Urinary bladder (tissue), 4 donors: ENCODE measurements at places on chromosomes 1 and 21.

DNA sequence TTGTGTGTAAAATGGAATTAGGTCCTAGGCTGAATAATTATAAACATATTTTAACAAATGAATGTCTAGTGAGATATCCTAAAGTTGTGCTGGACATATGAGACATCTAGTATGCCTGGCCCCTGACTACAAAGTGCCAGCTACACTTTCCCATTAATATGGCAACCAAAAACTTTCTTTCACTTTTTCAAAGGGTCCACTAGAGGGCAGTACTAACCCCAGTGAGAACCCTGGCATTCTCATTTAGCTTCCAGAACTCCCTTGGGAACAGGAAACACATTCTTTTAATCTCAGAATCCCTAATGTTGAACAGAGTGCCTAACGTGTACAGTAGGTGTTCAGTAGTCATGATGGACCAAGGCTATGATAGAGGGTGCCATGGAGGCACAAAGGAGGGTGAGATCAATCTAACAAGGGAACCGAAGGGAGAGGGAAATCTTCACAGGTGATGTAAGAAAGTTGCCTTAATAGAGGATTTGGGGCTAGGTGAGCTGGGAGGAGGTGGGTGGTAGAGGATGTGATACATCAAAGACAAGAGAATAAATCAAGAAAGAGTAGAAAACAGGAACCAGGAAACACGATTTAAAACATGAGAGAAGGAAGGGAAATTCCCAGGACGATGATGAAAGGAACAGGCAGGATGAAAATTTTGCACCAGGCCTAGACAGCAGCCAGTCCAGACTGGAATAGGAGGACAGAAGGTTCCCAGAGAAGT lies 41.6 kb downstream of the NSL1 start:
- DNase-seq, result no peak

- DNase-seq, result no peak
These were observed 167.5 kb downstream of the LMX1A start for GRCh38 chr1:165189011-165189410.

DNA sequence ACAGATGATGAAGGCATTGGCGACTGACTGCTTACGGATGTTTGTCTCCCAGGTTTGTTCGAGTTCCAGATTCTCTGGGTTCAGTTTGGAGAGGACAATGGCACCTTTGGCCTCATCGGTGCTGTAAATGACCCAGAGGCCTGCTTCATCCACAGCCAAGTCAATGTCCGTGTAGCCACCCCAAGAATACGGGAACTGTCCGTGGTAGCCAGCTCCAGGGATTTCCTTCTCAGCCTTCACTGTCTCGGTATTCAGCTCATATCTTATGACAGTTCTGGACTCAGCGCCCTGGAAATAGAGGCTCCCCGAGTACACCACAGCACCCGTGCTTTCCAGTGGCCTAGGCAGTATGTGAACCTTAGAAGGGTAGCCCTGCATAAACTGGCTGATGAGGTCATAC lies 14.1 kb downstream of the MYOCOS start:
- DNase-seq, result no peak

DNA sequence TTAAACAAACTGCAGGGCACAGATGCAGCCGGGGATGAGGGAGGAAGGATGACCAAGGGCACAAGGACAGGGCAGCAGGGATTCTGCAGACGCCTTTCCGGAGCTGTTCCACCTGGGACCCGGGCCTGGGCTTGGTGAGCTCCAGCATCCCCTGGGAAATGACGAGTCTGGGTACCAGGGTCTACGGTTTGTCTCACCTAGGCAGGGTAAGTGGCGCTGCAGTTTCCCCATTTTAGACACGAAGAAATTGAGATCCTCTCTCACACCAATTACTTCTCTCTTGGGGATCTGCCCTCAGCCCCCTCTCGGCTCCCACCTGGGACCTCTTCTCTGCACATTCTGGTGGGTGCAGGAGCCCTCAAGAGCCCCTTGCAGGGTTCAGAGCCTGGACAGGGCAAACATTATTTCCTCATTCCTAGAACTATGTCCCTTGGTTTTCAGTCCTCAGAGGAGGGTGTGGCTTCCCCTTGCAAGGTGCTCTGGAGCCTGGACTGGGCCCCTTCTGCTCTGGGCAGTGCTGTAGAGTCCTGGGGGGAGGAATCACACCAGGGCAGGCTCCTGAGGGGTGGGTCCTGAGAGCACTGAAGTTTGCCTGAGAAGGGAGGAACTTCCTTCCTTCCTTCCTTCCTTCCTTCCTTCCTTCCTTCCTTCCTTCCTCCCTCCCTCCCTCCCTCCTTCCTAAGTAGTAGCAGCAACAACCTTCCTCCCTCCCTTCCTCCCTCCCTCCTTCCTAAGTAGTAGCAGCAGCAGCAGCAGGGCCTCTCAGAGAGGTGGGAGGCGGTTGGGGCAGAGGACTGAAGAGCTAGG lies 16.0 kb downstream of the RAP1GAP start:
- no peak for DNase-seq

DNA sequence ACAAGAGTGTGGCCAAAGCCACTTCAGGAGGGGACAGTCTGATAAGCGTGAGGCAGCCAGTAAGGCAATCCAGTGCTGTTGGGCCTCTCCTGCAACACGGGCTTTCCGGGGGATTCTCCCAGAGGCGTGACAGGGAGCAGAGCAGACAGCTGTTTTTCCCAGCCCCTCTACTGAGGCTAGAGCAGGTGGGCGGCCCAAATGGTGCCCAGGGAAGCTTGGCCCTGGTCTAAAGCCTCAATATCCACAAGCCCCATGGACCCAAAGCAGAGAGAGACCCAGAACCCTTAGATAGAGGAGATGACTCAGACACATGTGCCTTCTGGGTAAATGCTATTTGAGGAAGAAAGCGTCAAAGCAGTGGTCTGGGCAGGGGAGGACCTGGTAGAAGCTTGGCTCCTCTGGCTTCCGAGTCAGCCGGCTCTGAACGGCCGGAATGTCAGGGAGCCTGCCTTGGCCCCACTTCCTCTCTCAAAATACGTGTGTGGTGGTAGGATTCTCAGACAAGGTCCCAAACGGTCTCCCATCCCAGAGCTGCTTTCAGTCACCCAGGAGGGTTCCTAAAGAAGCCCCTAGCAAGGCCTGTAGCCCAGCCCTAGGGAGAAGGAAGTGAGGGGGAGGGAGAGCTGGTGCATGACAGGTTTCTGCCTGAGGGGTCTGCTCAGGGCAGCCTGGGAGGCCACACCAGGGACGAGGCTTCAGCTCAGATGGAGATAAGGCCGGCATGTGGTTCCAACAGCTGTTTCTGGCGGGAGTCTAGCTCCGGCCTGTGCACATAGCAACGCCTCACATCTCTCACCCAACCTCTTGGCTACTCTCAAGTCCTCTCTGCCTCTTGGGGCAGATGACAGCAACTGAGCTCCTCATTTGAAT lies 28.8 kb downstream of the PIK3C2B start:
- no peak for DNase-seq

DNA sequence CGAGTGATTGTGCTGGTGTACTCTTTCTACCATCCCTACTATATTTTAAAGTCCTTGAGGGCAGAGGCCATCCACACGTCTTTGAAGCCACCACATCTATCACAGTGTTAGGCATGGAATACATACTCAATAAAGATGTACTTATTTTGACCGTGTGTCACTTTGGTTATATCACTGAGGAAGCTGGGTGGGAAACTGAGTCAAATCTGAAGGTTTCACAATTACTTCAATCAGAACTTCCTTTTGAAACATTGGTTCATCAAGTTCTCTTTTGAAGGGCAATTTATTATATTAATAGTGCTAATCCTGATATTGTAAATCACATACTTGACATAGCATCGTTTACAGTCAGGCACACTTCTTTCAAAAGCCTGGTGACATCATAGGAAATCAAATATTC lies 53.3 kb upstream of the ATP1B1 start:
- no peak for DNase-seq
